ENCODE measurements at places on chromosomes 6 and 20.

DNA sequence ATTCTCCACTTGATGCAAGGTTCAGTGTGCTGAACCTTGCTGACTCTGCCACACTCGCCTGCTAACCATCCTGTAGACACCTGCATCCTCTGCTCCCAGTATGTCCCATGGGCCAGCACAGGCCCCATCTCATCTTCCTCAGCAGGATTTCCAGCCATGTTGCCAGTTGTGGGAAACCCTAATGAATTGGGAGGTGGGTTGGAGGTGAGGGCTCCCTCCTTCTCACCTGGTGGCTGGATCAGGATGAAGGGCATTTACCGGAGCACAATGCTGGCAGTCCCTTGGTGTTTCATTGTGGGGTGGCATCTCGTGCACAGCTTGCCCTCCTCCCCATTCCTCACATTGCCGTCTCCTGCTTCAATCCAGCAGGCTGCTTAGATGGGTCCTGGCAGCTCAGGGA, 204.3 kb upstream of the FOXQ1 start:
- DNase-seq: no peak

DNA sequence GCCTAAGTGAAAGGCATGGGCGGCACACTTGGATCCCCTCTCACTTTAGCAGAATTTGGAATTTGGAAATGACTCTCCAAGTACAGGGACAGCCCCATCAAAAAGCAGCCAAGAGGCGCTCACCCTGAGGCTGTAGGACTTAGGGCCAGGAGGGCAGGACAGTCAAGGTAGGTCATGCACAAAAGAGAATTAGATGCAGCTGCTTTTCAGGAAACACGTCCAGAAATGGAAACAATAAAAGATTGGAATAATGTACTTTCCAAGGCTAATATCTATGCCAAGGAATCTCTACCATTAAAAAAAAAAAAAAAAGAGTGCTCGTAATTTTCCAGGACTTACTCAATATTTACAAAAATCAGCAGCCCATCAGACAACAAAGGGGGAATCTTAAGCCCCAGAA, 19.9 kb downstream of the PREP start:
- DNase-seq: no peak

DNA sequence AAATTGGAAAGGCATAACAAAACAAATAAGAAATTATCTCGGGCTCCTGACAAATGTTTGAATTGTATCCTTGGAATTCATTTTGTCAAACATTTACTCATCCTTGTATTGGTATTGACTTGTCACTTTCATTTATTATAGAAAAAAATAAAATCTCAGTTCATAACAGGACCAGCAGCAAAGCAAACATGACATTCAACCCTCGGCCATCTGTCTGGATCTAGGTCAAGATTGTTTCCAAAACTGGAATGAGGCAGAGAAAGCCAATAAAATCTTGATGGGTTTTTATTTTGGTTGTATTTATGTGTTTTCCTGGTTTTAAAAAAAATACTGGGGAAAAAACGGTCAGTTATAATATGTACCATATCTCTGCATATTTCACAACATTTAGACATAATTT, 42.9 kb upstream of the FABP7 start:
- no peak for DNase-seq

- DNase-seq: no peak
Measured at GRCh38 chr6:97626671-97627441, 343.8 kb upstream of the MMS22L start.

- DNase-seq: no peak
Measured at GRCh38 chr6:2686515-2686914, 64.2 kb downstream of the MYLK4 start.

DNA sequence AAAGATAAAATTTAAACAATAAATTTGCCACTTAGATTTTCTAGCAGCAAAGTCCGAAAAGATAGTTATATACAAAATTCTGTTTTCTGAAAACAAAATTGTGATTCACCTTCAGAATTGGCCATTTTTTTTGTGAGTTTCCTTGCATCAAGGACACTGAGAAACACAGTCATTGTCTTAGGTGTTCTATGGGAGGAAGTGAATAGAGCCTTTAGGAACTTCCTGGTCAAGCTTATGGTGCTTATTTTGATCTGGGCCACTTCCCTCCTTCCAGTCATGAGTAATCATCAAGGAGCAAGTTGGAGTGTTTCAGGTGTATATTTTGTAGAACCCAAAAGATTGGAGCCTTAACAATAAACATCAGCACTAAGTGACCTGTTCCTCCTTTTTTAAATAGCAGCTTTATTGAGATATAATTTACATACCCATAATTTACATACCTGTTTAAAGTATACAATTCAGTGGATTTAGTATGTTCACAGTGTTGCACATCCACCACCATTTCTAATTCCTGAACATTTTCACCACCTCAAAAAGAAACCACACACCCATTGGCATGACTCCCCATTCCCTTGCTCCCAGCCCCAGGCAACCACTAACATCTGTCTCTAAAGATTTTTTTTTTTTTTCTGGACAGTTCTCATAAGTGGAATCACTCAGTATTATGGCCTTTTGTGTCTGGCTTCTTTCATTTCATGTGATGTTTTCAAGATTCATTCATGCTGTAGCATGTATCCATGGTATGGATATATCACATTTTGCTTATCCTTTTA, 17.6 kb downstream of the TMEM74B start:
- no peak for DNase-seq

DNA sequence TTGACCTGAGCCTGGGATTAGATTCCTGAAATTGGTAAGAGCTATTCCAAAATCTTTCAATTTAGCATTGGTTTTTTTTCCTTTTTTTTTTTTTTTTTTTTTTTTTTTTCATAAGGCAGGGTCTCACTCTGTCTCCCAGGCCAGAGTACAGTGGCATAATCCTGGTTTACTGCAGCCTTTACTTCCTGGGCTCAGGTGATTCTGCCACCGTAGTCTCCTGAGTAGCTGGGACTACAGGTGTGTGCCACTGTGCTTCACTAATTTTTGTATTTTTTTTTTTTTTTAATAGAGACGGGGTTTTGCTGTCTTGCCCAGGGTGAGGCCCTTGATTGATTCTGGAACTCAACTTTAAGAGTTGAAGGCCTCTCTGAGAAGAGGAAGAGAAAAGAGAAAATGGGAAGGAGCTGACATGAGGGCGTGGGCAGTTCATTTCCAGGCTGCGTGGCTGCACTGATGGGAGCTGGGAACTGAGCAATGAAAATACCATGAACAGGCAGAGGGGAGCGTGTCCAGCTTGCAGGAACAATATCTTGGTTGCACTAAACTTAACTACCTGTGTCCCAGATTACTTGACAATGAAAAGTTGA, 24.6 kb downstream of the KDM1B start:
- DNase-seq: no peak

GRCh38 chr6:84390851-84391250, 163.4 kb upstream of the CEP162 start:
- no peak for DNase-seq

- DNase-seq: no peak
Measured at GRCh38 chr20:32458837-32459220, 100.7 kb downstream of the ASXL1 start.

DNA sequence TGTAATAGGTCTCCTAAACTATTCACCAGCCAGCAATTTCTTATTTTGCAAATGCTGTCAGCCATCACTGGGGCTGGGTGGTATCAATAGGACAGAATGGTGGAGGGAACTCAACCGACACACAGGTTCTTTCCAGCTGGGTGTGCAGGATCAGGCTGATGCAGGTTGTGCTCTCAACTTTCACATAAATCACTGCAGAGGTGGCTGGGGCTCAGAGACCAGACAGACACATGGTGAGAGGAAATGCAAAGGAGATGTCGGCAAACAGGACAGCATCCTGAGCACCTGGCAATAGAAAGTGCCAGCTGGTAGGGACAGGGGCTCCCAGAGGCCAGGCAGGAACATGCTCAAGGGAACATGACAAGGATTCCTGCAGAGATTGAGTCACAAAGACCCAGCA, 254.9 kb downstream of the SOD2 start:
- DNase-seq: no peak

GRCh38 chr6:165659945-165660856, 2.8 kb downstream of the PDE10A start:
- no peak for DNase-seq

- no peak for DNase-seq
Measured at GRCh38 chr6:113350461-113350860, 506.7 kb upstream of the MARCKS start.

- no peak for DNase-seq
Measured at GRCh38 chr6:45462190-45463134, 84.7 kb upstream of the SUPT3H start.

DNA sequence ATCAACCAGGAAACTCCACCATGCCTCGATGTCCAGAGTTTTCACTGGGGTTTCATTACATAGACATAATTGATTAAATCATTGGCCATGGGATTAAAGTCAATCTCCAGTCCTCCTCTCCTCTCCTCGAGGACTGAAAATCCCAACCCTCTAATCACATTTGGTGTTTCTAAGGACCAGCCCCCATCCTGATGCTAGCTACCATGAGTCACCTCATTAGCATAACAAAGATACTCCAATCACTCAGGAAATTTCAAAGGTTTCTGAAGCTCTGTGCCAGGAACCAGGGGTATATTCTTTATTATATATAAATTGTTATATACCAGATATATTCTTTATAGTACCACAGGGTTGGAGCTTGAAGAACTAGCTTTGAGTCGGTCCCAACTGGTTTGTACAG, 212.9 kb upstream of the PRND start:
- no peak for DNase-seq
